Cerebellar cortex (tissue), 1 donor: ENCODE measurements at places on chromosomes 1 and 21.
A peak's percentile ranks its signal among the peaks of the same experiment; 100 is the strongest.

GRCh38 chr1:119587341-119587740, 60.7 kb downstream of the ZNF697 start:
- no peak for DNase-seq

GRCh38 chr1:184929711-184930202, 44.6 kb downstream of the NIBAN1 start:
- no peak for DNase-seq

DNA sequence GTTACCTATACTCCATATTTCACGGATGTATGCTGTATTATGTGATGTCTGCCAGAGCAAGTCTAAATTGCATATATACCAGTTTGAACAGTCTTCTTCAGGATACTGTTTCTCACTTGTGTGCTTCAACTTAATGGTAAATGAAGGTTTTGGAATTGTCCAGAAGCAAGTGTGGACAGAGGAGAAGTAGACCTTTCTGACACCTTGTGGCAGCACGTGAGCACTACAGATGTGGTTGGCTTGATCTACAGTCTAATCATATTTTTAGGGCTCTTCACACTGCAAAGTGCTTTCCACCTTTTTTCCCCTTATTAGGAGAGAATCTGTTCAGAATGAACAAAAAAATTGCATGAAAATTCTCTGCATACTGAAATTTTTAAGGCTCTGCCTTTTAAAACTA, 10.9 kb downstream of the MORC3 start:
- DNase-seq, result peak; percentile 69

- no peak for DNase-seq
These were observed 4.4 kb downstream of the MAD2L2 start for GRCh38 chr1:11676386-11677103.

- no peak for DNase-seq
These were observed 286.6 kb upstream of the FMN2 start for GRCh38 chr1:239805042-239805441.

GRCh38 chr1:44442791-44443190, 37.7 kb downstream of the RNF220 start:
- no peak for DNase-seq

- DNase-seq, result no peak
These were observed 13.2 kb downstream of the ITPKB start for GRCh38 chr1:226725897-226726267.

- no peak for DNase-seq
These were observed 5.8 kb upstream of the KANK4 start for GRCh38 chr1:62325081-62325480.

DNA sequence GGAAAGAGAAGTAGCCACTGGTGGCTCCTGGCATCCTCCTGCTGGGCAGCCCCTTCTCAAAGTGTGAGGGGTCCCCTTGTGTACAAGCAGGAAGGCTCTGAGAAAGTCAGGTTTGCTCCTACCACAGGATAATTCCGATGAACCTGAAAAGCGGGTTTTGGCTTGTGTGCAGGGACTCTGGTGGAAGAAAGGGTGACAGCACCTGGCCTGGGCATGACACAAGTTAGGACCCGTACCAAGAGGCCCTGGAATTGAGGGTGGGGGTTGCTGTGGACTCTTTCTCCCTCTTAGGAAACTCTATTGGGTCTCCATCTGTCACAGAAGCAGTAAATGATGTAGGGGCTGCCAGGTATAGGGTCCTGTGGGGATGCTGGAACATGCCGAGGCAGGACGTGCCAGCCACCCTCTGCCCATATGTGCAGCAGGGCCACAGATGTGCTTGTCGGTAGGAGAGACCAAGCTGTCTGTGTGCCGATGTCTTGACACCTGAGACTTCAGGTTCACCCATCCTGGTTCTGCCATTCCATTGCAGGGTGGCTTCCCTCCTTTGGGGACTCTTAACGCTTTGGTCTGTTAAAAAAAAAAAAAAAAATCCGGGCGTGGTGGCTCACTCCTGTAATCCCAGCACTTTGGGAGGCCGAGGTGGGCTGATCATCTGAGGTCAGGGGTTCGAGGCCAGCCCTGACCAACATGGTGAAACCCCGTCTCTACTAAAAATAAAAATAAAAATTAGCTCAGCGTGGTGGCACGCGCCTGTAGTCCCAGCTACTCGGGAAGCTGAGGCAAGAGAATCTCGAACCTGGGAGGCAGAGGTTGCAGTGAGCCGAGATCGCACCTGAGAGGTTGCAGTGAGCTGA, 9.8 kb downstream of the C1orf35 start:
- no peak for DNase-seq

- DNase-seq, result no peak
These were observed 26.1 kb downstream of the TRPM2 start for GRCh38 chr21:44379515-44379848.

DNA sequence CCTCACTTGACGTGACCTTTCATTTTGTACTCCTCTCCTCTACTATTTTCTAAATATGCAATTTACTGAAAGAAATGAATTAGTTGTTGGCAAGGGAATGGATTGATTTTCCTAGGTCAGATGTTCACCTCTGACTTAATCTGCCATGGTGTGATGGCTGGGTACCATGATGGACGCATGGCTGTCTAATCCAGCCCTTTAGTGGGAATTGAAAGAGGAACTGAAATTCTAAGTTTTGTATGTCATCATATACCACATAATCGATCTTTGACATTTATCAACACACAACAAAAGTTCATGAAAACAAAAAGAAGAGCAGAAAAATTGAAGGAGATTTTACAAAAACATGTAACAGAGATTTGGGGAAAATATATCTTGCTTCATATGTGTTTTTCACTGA, 331.3 kb upstream of the SNX7 start:
- no peak for DNase-seq

DNA sequence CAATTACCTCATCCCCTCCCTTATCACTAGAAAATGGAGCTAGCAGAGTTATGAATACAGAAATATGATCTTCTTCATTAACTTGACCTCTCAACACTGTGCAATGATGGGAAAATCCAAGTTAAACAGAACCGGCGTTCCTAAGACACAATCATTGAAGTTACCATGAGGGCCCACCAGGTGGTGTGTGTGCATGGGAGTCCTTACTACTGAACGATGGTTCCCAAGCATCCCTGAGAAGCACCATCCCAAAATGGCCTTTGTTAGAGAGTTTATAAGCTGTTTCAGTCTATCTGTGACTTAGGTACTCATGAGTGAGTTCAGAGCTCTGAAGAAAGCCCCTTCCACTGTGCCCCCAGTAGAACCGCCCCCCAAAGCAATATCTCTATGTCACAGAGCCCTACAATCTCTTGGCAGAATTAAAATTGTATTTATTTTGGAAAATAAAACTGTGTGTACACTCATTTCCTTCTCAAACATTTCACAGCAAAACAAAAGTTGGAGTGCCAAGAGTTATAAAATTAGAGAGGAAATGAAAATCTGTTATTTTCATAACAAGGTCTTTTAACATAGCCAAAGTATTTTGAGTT, 56.8 kb downstream of the PLD5 start:
- DNase-seq, result peak; percentile 79

DNA sequence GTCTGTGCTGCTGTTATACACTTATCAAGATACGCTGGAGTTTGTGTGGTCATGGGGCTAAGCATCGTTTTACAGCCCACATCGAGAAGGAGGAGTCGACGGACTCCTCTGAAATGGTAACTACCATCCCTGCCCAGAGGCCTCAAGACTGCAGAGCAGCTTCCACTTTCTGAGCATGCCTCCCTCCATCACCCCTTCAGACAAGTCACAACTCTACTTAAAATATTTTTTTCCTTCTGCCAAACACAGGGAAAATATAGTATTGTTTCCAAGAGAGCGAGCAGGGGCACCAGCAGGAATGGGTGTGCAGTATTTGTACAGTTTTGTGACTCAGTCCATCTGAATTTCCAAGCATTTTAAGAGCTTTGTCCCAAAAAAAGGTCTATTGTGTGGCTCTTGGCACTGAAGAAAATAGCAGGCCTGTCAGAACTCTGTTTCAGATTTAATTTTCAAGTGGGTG, 14.1 kb downstream of the EVA1C start:
- no peak for DNase-seq

DNA sequence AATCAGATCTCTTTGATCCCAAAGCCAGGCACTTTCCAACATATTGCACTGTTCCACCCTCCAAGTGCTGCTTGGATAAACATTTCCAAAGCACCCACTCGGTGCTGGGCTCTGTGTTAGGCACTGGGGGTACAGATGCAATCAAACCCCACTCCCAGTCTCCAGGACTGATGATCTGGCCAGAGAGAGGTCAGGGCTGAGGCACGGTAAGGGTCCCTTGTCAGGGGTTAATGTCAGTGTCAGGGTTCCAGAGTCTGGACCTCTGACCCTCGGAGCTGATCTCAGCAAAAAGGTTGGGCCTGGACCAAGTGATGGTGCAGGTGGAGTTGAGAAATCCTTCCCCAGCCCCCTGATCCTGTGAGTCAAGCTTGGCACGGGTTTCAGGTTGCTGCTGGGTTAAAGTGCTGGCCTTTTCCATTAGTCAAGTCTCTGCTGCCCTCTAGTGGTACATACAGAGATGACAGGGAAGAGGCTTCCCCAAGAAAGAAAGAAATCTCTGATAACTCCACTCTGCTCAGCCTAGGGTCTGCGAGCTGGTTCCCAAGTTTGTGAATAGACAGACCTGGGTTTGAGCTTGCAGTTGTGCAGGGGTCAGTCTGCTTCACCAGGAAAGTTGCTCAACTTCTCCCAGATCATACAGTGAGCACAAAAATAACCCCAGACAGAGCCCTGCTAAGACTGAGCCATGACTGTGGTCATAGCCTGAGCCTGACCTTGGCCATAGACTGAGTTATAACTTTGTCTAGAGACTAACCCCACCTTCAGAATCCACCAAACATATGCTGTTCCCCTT, 74.6 kb downstream of the DMRTA2 start:
- peak; percentile 70 for DNase-seq

DNA sequence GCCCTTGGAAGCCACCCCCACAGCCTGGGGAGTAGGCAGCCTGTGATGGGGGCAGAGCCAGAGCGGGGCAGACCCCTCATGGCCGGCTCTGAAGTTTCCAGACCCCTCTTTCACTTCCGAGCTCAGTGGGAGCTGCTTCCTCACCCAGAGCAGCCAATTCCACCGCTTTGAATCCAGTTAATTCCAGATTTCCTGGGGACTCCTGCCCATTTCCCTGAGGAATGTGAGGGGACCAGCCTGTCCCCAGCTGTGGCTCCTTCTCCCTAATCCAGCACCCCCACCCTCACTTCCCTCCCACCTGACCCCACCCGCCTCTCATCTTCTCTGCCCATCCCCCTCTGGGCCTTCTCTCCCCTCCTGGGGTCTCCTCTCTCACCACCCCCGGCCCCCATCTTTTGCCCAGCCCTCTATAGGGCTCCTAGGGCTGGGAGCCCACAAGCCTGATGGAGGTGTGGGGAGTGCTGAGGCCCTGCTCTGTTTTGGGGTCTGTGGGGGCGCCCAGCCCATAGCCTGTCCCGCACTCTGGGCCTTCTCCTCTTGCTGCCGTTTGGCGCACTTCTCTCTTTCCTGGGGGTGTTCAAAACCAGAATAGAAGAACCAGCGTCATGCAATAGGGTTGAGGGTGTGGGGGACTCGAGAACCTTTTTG, 26.2 kb upstream of the TNFRSF1B start:
- no peak for DNase-seq

- DNase-seq, result no peak
These were observed 467.6 kb downstream of the RWDD3 start for GRCh38 chr1:95701450-95702173.

DNA sequence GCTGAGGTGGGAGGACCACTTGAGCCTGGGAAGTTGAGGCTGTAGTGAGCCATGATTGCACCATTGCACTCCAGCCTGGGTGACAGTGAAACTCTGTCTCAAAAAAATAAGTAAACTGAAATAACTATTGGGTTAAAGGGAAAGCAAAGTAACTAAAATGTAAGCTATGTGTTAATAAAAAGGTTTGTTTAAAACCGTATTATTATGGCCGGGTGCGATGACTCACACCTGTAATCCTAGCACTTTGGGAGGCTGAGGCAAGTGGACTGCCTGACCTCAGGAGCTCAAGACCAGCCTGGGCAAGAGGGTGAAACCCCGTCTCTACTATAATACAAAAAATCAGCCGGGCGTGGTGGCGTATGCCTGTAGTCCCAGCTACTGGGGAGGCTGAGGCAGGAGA, 27.0 kb downstream of the NVL start:
- DNase-seq, result no peak

- DNase-seq, result no peak
These were observed 220.4 kb upstream of the DEPDC1 start for GRCh38 chr1:68717330-68717729.
